T-helper 1 cell (primary cell): ENCODE measurements at places on chromosomes 3 and 15.

GRCh38 chr15:70140025-70140542 is 42.4 kb upstream of the TLE3 start:
- DNase-seq = no peak

DNA sequence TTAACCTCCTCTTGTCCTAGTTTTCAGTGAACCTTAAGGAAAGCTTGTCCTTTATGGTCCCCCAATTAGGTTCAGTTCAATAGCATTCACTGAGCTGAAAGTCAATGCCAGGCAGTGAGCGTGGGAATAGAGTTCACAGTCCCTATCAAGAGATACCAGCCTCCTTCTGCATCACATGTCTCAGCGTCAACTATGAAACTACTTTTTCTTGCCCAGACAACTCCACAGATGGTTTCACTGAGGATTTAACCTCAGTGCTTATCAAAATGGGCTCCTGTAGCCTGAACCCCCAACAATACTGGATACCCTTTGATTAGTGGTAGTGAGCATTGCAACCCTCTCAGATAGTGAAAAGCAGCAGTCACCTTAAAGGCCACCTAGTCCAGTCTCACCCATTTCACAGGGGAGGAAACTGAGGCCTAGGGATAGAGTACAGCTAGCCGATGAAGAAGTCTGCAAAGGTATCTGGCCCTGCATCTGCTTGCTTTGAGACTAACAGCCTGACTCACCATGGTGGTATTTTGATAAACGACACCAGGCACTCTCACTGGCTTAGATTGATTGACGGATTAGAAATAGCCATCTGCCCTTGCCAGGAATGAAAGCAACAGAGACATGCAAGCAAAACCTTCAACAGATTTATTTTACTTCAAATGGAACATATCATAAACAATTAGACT is 1.6 kb upstream of the UBA3 start:
- DNase-seq = no peak

- DNase-seq = no peak
Measured at GRCh38 chr3:123586131-123586530, 1.3 kb upstream of the HACD2 start.

DNA sequence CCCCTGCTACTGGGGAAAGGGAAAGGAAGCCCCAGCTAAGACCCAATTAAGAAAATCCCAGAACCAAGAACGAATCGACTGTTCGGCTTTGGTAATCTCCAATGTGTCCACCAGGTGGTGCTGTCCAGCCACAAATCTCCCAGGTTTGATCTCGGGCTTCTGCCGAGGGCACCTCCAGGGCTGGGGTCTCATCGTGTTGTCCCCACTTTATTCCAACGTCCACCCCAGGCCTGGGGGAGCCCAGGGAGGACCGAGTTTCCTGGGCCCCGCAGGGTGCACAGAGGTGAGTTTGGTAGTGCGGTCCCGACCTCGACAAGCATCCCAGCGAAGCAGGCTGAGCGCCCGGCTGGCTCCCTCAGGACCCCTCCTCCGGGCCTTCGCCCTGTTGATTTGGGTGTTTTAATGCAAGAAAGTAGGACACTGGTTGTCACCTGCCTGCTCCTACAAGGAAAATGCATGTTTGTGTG is 185.1 kb downstream of the GOLGA6L6 start:
- DNase-seq = peak; percentile 82

GRCh38 chr3:28586325-28586724 is 237.7 kb upstream of the AZI2 start:
- DNase-seq = no peak

- DNase-seq = no peak
Measured at GRCh38 chr3:9224490-9224889, 25.0 kb downstream of the SRGAP3 start.

DNA sequence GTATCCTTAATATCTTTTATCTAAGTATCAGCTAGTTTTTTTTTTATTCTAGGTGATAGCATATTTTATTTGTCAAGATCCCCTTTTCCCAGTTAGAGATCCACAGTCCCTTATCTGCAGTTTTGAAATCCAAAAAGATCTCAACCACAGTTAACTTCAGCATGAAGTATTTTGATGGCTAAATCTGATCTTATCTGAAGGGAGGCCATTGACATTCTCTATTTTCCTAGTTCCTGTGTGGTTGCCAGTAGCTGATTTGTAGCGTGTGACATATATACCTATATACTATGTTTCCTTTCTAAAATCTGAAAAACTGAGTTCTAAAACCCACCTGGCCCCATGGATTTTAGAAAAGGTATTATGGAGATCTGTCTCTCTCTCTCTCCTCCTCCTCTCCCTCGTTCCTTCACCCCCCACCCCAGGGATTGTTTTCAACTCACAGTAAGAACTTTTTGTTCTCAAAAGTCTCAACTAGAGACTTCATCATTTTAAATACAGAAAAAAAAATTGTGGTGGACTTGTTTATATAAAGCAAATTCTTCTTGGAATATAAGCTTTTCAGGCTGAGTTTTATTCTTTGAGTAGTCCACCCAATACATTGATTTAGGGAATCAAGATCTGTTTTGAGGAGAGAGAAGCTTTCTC is 12.3 kb downstream of the TCF12 start:
- no peak for DNase-seq

DNA sequence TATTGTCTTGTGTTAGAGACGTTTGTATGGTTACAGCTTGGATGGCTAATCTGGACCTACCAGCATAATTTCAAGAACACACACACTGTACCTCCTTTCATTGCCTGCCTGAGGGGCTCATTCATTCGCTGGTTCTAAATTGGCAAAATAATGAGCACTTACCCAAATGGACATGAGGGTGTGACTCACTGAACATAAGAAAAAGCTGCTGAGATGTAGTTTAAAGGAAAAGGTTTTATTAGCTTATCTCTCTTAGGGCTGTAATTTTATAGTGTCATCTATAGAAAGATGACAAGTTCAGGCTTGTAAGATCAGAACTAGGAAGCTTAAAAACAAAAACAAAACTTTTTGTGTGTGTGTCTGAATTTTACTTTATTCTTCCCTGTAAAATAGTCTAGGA is 120.7 kb upstream of the WNT7A start:
- DNase-seq = no peak

- no peak for DNase-seq
Measured at GRCh38 chr3:115644391-115644790, 21.1 kb downstream of the GAP43 start.

DNA sequence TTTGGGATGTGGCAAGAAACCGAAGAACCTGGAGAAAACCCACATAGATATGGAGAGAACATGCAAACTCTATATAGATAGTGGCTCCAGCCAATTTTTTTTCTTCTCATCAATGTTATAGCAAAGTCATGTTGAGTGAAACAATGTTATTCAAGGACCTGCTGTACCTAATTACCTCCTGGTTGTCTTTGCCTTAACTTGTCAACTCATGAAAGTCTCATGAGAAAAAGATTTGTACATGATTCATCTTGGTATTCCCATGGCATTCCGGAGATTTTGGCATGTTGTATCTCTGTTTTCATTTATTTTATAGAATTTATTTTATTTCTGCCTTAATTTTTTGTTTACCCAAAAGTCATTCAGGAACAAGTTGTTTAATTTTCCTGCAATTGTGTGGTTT is 303.8 kb upstream of the CDIN1 start:
- DNase-seq = no peak

GRCh38 chr3:60154011-60154410 is 1097.2 kb downstream of the FHIT start:
- no peak for DNase-seq

- DNase-seq = no peak
Measured at GRCh38 chr3:66486202-66486601, 14.6 kb downstream of the LRIG1 start.

DNA sequence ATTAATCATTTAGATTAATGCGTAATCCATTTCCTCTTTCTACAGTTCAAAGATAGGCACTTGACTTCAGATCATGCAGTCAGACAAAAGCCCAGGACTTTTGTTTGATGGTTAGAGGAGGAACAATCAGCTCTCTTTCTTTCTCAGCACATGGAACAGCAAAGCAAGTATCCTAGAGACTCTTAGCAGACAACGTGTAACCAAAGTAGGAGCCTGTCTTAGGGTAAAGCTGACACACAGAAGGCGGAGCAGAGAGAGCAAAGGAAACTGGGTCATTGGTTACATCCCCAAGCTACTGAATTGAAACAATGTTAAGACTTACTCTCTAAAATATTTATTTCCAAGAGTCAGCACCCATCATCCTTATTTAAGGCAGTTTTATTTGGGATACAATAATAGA is 110.0 kb upstream of the HES1 start:
- no peak for DNase-seq

DNA sequence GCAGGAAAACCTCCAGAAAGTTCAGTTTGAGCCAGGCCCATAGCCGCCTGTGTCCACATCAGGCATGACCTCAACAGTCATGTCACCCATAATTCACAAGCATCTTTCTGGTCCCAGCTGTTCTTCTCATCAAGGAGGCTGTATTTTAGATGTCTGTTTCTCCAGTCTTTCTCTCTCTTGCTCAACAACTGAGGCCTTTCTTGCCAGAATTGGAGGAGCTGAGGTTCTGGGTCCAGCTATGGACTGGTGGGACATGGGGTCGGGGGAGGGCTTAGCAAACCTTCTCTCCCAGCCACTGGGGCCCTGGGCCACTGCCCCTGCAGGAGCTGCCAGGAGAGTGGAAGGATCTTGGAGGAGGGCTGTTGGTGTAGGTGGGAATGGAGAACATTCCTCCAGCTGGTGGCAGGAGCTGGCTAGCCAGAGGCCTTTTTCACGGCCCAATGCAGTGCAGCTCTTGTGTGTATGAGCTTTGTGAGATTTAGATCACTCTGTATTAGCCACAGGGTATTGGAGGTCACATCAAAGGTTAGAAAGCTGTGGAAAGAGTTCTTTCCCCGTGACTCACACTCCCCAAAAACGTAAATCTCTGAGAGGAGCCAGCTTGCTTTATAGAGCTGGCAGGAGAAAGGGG is 23.5 kb downstream of the MAGEF1 start:
- DNase-seq = no peak

DNA sequence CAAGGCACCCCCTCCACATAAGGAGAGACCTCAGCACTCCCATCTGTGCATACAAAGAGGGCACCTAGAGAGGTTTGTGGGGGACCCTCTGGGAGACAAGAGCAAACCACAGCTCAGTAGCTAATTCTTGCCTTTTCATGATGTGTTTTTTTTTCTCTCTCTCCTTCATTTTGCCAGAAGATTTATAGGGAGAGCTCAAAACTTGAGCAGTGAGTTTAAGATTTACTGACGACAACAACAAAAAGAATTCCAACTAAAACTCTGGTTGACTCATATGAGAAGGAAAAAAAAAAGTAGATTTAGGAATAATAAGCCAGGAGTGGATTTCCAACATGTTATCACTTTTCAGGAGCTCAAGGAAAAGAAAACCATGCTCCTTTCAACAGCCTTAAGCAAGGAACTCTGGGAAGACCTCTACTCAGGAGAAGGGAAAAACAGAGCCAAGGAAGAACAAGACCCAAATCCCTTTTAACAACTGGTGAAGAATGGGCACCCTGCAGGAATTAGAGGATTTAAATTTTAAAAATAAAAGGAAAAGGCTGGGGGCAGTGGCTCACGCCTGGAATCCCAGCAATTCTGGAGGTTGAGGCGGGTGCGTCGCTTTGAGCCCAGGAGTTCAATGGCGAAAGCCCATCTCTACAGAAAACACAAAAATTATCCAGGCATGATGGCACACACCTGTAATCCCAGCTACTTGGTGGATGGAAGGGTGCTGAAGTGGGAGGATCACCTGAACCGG is 58.2 kb upstream of the RAD18 start:
- no peak for DNase-seq

DNA sequence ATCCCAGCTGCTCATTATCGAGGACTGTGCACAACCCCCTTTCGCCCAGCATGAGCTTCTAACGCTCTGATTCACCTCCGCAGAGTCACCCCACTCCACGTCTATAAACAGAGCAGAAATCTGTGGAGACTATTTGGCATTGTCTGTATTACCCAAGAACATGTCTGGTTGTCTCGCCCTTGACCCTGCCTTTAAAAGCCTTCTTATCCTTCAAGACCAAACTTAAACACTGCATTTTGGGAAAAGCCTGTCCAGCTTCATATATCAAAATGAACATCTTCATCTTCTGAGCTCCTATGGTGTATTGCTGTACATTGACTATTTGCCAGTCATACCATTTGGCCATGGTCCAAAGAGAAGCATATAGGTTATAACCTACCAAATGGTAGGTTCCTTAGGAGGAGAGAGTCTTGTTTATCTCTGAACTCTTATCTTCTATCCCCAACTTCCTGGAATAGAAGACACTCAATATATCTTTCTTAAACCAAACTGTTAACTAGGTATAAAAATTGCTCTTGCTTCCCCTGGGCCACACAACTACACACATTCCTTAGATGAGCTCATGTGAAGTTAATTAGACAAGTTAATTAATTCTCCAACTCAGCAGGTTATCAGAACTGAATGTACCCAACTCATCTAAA is 90.1 kb downstream of the FBN1 start:
- DNase-seq = no peak

GRCh38 chr15:55494931-55495330 is 13.1 kb downstream of the DNAAF4 start:
- DNase-seq = no peak

DNA sequence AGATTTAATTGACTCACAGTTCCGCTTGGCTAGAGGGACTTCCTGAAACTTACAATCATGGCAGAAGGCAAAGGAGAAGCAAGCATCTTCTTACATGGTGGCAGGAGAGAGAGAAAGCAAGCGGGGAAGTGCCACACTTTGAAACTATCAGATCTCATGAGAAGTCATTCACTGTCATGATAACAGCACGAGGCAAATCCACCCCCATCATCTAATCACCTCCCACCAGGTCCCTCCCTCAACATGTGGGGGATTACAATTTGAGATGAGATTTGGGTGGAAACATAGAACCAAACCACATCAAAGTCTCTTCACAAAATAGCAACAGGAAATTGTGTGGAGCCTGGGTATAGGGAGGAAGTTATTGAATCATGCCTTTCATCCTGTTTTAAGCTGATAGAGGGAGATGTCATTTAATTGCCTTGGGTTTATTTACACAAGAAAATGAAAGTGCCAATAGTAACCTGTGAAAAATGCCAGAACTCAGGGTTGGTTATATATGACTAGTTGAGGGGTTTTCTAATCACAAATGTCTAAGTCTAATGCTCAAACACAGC is 624.8 kb upstream of the LMCD1 start:
- DNase-seq = peak; percentile 43

DNA sequence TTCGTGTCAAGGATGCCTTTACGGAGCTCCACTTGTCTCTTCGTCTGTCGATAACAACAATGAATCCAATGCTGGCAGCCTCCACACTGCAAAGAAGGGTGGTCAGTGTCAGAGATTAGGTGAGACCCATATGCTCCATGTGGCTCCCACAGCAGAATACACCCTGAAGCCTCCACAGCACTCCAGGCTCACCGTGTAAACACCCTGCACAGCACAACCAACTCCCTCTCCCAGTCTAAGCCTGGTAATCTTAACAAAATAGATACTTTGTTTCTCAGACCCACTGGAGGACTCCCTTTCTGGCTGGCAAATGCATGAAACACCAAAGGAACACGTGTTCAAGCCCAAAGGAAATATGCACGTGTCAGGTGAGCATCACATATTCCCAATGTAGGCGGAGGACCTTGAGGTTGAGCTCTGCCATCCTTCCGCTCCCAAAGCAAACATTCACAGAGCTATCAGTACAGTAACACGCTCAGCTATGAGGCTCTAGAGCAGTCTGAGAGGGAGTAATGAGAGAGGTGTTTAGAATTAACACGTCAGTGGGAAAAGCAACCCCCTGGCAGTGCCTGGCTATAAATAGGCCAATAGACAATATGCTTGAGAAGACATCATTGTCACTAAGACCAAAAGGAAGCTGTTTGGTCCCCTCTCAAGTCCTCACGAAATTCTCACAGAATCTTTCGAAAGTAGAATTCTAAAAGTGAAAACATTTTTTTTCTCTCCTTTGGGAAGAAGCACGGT is 86.7 kb downstream of the MCF2L2 start:
- DNase-seq = no peak
